ENCODE measurements at places on chromosomes 12 and 14. TPM values are rescaled to one million over a fixed set of nuclear protein-coding genes. Genes with fewer than 3 reads are reported as not detected.

Gene SRRM4
- not detected for total RNA-seq

Gene SLC17A8
- 0.13 TPM for total RNA-seq

Gene DEPDC4
- 1.7 TPM for total RNA-seq

Gene MYF6
- total RNA-seq, result not detected

Gene HNF1A
- total RNA-seq, result 0.10 TPM

Gene CRACR2A
- 6.5 TPM for total RNA-seq

Gene ZFHX2
- 2.9 TPM for total RNA-seq

Gene PLEKHD1
- total RNA-seq, result 0.61 TPM

Gene DTX1
- total RNA-seq, result 3.8 TPM

Gene LALBA
- not detected for total RNA-seq

Gene CIROP
- not detected for total RNA-seq

DNA sequence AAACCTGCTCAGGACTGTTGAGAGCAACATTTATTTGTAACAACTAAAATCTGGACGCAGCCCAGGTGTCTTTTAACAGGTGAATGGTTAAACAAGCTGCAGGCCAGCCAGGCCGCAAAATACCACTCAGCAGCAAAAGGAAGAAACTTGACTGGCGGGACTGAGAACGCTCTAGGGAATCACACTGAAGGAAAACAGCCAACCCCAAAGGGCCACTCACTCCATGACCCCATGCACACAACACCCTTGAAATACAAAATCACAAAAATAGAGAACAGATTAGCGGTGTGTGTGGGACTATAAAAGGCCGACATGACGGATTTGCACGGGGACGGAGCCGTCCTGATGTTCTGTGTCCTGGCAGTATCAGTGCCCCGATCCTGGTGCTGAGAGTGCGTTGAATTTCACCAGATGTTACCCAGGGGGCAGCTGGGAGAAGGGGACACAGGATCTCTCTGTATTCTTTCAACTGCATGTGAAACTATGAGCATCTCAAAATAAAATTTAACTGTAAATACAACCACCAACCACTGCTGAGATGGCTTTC lies 23.0 kb downstream of the VPS37B start:
- DNase-seq, result no peak
- no peaks in the 10 kb centered on the region for H3K27me3 ChIP-seq
- peak overlapping the region; percentile 91 for H3K27ac ChIP-seq

DNA sequence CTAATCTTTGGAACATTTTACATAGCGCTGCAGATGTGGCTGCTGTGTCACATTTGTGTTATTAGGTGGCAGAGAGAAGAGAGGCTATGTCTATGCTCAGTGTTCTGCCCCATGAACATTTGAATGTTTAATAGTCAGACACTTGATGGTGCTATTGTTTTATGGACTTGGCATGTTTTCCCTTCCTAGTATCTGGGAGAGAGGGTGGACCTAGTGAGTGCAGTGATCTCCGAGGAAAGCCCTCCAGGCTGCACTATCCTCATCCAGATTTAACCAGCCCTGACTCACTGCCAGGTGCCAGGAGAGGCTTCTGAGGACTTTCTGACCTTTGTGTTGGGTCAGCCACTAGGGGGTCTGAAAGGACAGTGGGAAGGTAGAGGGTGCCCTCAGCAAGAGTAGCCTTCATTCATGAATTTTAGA lies 24.3 kb downstream of the ZFC3H1 start:
- DNase-seq, result no peak
- no peaks in the 10 kb centered on the region for H3K4me1 ChIP-seq
- no peaks in the 10 kb centered on the region for H3K27me3 ChIP-seq
- no peak overlapping the region for H3K4me3 ChIP-seq
- H3K27ac ChIP-seq, result no peak overlapping the region

DNA sequence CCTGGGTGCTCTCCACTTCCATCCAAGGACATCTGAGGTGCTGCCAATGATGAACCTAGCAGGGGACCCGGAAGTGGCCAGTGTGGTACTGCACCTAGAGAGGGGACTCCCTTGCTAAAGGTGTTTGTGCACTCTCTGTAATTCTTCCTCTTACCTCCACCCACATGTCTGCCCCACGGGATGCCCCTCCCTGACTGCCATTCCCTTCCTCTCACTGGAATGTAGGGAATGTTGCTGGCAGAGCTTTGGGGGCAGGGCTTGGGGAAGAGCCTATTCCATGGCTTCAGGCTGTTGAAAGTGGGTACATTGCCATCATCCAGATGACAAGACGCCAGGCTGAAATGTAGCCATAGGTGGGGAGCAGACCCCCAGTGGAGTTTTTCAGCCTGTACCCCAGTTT lies 153.2 kb downstream of the SMOC1 start:
- H3K27me3 ChIP-seq, result no peaks in the 10 kb centered on the region
- H3K36me3 ChIP-seq, result no peaks in the 10 kb centered on the region
- H3K27ac ChIP-seq, result no peak overlapping the region
- no peak for DNase-seq
- H3K4me1 ChIP-seq, result no peaks in the 10 kb centered on the region

DNA sequence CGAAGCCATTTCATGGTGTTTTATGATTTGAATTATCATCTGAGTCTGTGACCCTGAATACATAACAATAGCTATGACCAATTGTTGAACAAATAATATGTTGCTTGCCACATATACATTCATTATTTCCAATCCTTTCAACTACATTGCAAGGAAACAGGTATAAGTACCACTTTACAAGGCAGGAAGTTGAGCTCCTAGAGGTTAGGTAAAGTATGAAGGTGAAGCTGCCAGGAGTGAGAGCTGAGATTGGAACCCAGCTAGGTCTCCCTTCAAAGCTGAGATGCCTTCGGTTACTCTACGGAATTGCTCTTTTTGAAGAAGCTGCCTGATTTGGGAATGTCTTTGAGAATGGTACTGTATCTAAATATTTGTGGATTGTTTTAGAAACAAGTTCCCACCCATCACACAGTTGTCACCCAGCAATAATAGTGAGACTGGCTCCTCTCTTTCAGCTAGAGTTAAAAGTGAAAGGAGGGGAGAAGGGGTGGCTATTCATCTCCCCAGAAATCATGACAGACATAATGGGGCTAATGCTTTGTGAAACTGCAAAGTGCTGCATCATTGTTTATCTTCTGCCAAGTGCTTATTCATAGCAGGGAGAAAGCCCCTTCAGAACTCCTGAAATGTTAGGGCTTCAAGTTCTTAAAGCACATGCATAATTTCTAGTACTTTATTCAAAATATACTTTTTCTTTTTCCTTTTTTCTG lies 75.9 kb upstream of the AMIGO2 start:
- H3K36me3 ChIP-seq, result no peaks in the 10 kb centered on the region
- no peak for DNase-seq
- H3K27ac ChIP-seq, result no peak overlapping the region
- H3K4me3 ChIP-seq, result no peak overlapping the region
- no peaks in the 10 kb centered on the region for H3K27me3 ChIP-seq
- peaks cover 8% of the 10 kb centered on the region for H3K4me1 ChIP-seq

- no peak overlapping the region for H3K27ac ChIP-seq
- no peaks in the 10 kb centered on the region for H3K27me3 ChIP-seq
- no peak overlapping the region for H3K4me3 ChIP-seq
- H3K36me3 ChIP-seq, result no peaks in the 10 kb centered on the region
- DNase-seq, result no peak
Observed at GRCh38 chr12:53600490-53601295, 25.5 kb downstream of the ATF7 start.

GRCh38 chr12:113056631-113057488 lies at the start of gene DTX1:
Gene DTX1, plus strand, starts transcription at chr12:113056730. Its CDS starts 1,463 bp downstream, at chr12:113058193.
- no peak within 1 kb of the TSS for H3K27ac ChIP-seq
- peak within 1 kb of the TSS; percentile 24 for H3K4me3 ChIP-seq
- peaks cover 68% of the 10 kb centered on the region for H3K27me3 ChIP-seq
- peaks cover 4% of the 10 kb centered on the region for H3K4me1 ChIP-seq
- DNase-seq, result peak; percentile 76

- no peak overlapping the region for H3K27ac ChIP-seq
- no peak overlapping the region for H3K4me3 ChIP-seq
Observed at GRCh38 chr12:11991604-11992003, 79.1 kb upstream of the BCL2L14 start.

GRCh38 chr14:72094844-72095582 lies 162.8 kb downstream of the RGS6 start:
- H3K36me3 ChIP-seq, result no peaks in the 10 kb centered on the region
- no peak overlapping the region for H3K4me3 ChIP-seq
- H3K27ac ChIP-seq, result no peak overlapping the region
- no peaks in the 10 kb centered on the region for H3K4me1 ChIP-seq

GRCh38 chr14:47507861-47508260 lies 167.5 kb downstream of the MDGA2 start:
- H3K4me1 ChIP-seq, result no peaks in the 10 kb centered on the region
- no peak overlapping the region for H3K4me3 ChIP-seq
- no peak for DNase-seq
- H3K27ac ChIP-seq, result no peak overlapping the region

GRCh38 chr12:49451468-49452259 lies 84.4 kb downstream of the SPATS2 start:
- no peak overlapping the region for H3K4me3 ChIP-seq
- no peak overlapping the region for H3K27ac ChIP-seq
- H3K36me3 ChIP-seq, result no peaks in the 10 kb centered on the region

DNA sequence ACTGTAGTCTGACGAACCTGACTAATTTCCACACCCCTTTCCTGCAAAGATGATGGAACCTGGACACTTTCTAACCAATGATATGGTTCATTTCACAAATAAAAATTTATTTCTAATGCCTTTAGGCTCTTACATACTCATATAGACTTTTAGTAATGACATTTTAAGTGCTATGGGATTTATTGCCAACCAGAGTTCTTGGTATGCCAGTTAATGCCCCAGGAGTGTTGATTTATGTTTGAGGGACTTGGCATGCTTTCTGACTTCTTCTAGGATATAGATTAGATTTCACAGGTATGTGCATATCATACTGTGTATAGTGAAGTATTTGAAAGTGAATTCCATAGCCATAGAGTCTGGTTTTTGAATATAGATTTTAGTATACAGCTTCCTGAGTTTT lies 159.5 kb downstream of the CFAP54 start:
- H3K36me3 ChIP-seq, result no peaks in the 10 kb centered on the region
- no peak for DNase-seq
- no peak overlapping the region for H3K4me3 ChIP-seq
- no peaks in the 10 kb centered on the region for H3K4me1 ChIP-seq
- H3K27ac ChIP-seq, result no peak overlapping the region

- H3K4me3 ChIP-seq, result no peak overlapping the region
- DNase-seq, result no peak
- no peak overlapping the region for H3K27ac ChIP-seq
- H3K4me1 ChIP-seq, result no peaks in the 10 kb centered on the region
Observed at GRCh38 chr14:62847168-62847567, 198.1 kb downstream of the KCNH5 start.

DNA sequence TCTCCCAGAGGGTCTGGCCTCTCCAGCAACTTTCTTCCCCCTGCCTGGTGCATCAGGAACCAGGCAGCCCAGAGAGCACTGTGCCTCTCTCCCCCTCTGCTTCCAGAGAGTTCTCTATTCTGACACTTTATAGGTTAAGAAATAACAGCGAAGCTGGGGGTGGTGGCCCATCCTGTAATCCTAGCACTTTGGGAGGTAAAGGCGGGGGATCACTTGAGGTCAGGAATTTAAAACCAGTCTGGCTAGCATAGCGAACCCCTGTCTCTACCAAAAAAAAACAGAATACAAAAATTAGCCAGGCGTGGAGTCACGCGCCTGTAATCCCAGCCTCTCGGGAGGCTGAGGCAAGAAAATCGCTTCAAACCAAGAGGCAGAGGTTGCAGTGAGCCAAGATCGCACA lies 58.3 kb downstream of the ESRRB start:
- no peaks in the 10 kb centered on the region for H3K36me3 ChIP-seq
- H3K4me3 ChIP-seq, result no peak overlapping the region
- no peak overlapping the region for H3K27ac ChIP-seq
- H3K27me3 ChIP-seq, result no peaks in the 10 kb centered on the region
- no peak for DNase-seq
- no peaks in the 10 kb centered on the region for H3K4me1 ChIP-seq

DNA sequence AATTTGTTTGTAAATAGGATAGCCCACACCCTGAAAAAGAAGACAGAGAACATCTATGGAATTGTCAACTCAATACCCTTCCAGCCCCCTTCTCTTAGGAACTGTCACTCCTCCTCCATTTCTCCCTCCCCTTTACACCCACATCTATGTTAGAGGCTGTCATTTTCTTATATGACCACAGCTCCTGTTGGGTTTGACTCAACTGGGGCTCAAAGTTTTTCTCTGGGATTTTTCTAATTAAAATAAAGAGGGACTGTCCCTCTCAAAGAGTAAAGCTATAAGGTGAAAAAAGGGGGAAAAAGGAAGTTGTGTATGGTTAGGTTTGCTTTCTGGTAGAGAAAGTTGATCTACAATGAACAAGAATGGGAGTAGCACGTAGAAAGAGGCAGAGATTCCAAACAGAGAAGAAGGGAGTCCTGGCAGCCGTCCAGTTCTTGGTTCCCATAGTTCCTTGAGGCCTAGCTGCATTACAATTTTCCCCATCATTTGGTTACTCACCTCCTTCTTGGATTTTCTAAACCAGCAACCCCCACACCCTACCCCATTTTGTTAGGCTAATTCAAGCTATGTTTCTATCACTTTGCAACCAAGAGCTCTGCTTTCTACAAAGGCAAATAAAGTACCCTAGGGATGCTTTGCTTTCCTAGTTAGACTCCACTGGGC lies 44.3 kb upstream of the STK38L start:
- no peaks in the 10 kb centered on the region for H3K36me3 ChIP-seq
- DNase-seq, result no peak
- no peak overlapping the region for H3K4me3 ChIP-seq
- no peak overlapping the region for H3K27ac ChIP-seq

DNA sequence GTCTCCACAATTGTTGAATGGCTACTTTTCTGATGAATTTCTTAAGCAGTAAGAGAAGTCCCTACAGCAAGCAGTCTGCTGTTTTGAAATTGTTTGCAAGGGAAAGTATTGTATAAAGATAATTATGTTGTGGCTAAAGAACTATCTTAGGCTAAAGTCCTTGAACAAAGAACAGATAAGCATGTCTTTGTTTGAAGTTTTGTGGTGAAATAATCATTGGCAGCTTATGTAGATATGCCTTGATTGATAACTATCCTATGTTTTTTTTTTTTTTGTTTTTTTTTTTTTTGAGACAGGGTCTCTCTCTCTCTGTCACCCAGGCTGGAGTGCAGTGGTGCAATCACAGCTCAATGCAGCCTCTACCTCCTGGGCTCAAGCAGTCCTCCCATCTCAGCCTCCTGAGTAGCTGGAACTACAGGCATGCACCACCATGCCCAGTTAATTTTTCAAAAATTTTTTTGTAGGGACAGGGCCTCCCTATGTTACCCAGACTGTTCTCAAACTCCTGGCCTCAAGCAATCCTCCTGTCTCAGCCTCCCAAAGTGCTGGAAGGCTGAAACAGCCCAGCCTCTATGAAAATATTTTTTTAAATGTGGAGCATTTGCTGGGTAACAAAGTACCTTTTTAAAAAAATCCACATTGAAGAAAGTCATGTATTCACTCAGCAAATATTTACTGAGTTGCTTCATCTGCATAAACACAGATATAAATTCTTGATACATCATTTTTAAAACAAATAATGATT lies 80.8 kb downstream of the LLPH start:
- peaks cover 6% of the 10 kb centered on the region for H3K27me3 ChIP-seq
- H3K4me3 ChIP-seq, result no peak overlapping the region
- no peaks in the 10 kb centered on the region for H3K4me1 ChIP-seq
- no peaks in the 10 kb centered on the region for H3K36me3 ChIP-seq
- H3K27ac ChIP-seq, result no peak overlapping the region

Measured in left lung (tissue), 14 donors.